Transverse colon (tissue), 4 donors: ENCODE measurements at places on chromosomes 4 and X. TPM values are rescaled to one million over a fixed set of nuclear protein-coding genes. Genes with fewer than 3 reads are reported as not detected.

DNA sequence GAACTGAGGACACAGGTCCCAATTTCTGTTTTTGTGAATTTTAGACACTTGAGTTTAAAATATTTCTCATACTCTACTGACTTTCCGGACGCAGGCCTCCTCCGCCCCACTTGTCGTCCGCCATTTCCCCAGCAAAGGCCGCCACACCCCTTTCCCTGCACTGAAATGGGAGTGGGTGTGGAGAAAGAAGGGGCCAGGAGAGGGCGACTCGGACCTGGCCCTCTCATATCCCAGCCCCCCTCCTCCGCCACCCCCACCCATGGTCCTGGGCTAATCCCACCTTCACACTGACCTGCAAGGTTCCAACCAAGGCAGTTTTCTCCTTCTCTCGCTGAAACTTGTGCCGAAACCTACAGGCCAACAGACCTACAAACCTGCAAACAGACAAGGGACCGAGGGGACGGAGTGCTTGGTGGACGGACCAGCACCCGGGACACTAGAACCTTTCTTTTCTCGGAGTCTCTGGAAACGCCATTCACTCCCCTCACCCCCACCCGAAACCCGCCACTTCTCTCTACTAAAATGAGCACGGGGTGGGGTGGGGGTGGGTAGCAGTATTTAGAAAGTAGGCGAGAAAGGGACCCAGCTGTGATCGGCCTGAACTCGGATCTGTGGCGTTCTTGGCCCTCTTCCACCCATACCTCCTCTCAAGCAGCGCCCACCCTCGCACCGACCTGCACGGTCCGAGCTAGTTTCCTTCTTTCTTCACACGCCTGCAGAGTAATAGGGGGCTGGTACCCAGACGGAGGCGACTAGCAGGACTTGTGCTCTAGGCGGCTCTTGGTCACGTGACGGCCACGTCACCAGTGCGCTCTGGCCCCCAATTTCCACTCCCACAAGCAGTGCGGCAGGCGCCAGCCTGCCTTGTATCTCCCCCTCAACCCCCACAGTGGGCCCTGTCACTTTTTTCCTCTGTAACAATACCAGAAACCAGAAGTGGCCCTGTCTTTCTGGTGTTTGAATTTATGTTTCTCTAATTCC is at the start of gene ARMCX6:
Gene ARMCX6, minus strand, starts transcription at position 790 of the 981 bp plus-strand sequence. CDS start 1,380 bp downstream, outside the sequence.
- H3K4me3 ChIP-seq, result peak within 1 kb of the TSS; percentile 71
- peak within 1 kb of the TSS; percentile 81 for H3K27ac ChIP-seq
- peak; percentile 80 for DNase-seq
- H3K4me1 ChIP-seq, result peaks cover 8% of the 10 kb centered on the region

MAGEA4 gene
- total RNA-seq, result not detected

- no peaks in the 10 kb centered on the region for H3K36me3 ChIP-seq
- no peak for DNase-seq
- no peaks in the 10 kb centered on the region for H3K27me3 ChIP-seq
- no peak overlapping the region for H3K27ac ChIP-seq
Measured at GRCh38 chrX:110836982-110837381, 41.4 kb upstream of the CHRDL1 start.

SHROOM2 gene
- total RNA-seq, result 10.3 TPM

GRCh38 chr4:24243641-24244040 is 340.7 kb downstream of the DHX15 start:
- no peak for DNase-seq
- H3K27ac ChIP-seq, result no peak overlapping the region
- no peak overlapping the region for H3K4me3 ChIP-seq
- no peaks in the 10 kb centered on the region for H3K36me3 ChIP-seq

DNA sequence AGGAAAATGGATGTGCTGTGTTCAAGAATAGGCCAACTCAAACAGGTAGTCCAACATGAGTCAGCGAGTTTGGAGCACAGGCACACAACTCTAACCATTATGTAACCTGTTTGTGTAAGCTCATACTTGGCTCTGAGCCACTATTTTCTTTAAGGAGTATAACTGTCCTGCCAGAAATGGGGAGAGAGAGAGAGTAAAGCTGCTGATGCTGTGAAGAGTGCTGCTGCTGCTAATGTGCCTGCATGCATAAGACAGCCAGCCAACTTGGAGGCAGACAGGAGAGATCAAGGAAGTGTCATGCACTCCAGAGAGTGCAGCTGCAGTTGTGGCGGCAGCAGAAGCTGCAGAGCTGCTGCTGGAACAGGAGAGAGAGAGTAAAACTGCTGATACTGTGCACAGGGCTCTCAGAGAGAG is 11.7 kb upstream of the STATH start:
- no peaks in the 10 kb centered on the region for H3K4me1 ChIP-seq
- H3K36me3 ChIP-seq, result no peaks in the 10 kb centered on the region

TKTL2 gene
- 0.14 TPM for total RNA-seq

TSPAN5 gene
- total RNA-seq, result 9.6 TPM
